ENCODE measurements at places on chromosomes 2 and 18. TPM values are rescaled to one million over a fixed set of nuclear protein-coding genes. Genes with fewer than 3 reads are reported as not detected.

SCN7A gene
- 3.4 TPM for total RNA-seq

BOK gene
- 6.7 TPM for total RNA-seq

IL36G gene
- total RNA-seq, result not detected

GRCh38 chr2:237198164-237198855 lies 112.6 kb downstream of the COPS8 start:
- no peak for DNase-seq

DNA sequence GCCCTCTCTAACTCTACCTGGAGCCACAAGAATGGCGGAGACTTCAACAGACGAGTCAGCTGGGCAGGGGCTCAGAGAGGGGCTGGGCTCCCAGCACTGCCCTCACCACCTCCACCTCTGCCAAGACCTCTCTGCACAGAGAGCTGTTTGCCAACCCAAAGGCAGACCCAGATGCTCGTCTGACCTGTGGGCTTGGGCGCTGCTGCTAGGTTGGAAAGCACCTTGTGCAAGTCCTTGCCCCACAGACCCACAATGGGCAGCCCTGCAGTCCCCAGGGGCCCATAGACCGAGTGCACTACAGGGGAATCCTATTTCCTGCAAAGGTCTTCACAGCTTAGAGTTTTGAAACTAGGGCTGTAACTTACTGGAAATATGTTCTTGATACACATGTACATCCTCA lies 13.3 kb downstream of the ACKR3 start:
- no peak for DNase-seq
